ENCODE measurements at places on chromosomes 2 and 18.

- no peak for DNase-seq
Measured at GRCh38 chr2:30235008-30235655, 3.8 kb downstream of the LBH start.

GRCh38 chr2:5696404-5696944 is 4.3 kb downstream of the SOX11 start:
- DNase-seq: no peak

DNA sequence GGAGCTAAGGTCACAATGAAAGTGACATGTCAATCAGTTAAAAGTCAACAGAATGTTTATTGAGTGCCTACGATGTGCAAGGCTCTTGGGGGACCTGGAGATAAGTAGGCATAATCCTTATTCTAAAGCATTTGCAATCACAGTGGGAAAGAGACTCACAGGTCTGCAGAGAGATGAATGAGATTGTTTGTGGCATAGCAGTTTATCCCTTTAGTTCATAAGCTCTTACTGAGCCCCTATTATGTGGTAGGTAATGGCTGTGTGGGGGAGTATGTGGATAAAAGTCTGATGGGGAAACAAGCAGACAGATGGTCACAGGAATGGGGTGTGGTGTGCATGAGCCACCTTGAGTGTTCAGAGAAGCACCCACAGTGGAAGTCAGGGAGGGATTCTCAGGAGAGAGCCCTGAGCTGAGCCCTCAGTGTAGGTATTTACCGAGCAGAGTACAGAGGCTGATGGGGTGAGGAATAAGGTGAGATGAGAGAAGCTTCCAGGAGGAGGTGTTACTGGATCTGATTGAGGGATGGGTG is 48.1 kb downstream of the EMILIN2 start:
- DNase-seq: no peak

DNA sequence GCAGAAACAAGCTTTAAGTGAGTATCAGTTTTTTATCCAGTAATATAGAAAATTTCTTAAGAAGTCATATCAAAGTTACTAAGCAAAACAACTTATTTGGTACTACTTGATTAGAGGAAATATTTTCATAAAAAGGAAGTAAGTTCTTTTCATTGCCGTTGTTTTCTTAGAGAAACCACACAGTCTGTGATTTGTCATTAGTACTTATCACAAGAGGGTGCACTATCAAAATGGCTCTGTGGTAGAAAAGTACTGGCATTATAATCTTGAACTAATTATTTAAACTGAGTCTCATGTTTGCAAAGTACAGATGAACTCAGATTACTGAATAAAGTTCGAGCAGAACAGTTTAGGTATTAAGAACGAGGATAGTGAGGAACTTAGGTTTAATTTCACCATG is 93.4 kb downstream of the IKZF2 start:
- no peak for DNase-seq

DNA sequence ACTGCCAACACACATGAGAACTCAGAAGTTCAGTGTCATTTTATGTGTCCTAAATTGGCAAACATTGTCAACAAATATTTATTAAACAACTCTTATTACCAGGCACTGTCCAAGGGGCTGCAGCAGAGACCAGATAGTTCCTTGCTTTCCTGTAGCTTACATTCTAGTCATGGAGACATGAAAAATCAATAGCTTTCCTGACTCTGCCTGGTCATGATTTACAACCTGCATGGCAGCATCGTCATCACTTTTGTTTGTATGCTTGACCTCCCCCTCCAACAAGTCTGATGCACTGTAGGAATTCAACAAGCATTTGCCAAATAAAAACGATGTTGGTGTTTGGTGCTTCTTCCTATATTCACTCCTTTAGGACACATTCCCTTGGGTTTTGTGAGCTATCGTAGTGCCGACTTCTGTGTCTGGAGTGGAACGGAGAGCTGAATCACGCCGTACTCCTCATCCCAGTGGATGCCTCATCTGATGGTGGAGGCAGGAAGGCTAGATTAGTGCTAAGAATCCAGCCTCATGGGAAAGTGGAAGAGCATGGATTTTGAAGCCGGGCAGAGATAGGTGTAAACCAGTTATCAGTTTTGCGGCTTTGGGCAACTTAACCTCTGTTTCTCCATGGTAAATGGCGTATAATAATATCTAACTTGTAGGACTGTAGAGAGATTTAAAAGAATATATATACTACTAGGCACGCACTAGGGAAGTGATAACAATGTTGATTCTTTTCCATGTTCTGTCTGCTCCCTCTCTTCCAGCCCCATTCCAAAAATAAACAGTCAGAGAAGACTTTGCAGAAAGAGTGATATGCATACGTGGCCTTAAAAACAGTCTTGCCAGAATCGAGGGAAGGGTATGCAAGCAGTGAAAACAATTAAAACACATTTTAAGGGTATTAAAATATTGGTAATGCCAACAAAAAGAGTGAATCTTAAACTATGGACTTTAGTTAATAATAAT is 120.5 kb upstream of the ZFP36L2 start:
- DNase-seq: no peak

GRCh38 chr2:40752796-40753195 is 300.9 kb upstream of the SLC8A1 start:
- no peak for DNase-seq

DNA sequence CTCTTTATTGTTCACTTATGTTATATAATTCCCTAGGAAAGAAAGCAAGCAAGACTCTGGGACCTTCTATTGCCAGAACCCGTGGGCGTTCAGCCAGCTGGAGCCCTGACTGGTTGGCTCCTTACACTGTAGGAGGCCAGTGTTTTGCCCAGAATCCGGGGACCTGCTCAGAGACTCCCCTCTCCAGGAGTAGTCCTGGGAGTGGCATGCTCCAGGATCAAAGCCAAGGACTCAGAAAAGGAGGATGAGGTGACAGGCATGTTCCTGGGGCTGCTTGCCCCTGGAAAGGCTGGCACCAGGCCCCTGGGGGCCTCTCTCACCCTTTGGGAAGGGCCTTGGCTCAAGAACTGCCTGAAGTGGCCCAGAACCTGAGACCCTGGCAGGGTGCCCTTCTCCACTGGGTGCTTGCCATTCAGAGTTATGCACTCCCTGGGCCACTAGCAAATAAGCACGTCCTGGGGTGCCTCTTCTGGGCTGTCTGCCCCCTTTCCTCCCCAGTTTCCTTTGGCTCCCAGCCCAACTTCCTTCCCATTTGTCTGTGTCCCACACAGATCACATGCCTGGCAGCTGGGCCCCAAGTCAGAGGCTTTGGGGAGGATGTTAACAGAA is 19.6 kb upstream of the KIF3C start:
- DNase-seq: no peak

GRCh38 chr2:121008975-121009374 is 273.3 kb downstream of the GLI2 start:
- no peak for DNase-seq

DNA sequence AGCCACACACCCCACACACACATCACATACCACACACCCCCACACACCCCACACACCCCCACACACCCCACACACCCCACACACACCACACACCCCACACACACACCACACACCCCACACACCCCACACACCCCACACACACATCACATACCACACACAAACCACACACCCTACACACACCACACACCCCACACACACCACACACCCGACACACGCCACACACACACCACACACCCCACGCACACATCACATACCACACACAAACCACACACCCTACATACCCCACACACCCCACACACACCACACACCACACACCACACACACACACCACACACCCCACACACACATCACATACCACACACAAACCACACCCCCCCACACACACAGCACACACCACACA is 22.4 kb downstream of the TWIST2 start:
- no peak for DNase-seq

DNA sequence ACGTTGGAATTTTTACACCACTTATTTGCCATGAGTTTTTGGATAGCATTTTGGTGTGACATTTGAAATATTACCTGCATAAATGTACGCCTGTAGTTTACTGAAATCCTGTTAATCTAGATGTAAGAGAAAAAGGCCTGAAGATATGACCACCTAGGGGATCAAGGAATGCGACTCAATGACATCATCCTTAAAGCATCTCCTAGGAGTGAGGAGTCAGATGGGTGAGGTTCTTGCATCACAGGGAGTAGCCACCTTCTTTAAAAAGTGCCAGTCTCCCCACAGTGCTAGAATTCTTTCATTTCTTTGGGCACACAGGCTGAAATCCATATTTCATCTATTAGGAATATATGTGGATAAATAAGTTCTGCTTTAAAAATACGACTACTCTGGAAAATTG is 34.5 kb downstream of the ADCYAP1 start:
- no peak for DNase-seq
